Keratinocyte (primary cell): ENCODE measurements at places on chromosomes 1 and 21.

DNA sequence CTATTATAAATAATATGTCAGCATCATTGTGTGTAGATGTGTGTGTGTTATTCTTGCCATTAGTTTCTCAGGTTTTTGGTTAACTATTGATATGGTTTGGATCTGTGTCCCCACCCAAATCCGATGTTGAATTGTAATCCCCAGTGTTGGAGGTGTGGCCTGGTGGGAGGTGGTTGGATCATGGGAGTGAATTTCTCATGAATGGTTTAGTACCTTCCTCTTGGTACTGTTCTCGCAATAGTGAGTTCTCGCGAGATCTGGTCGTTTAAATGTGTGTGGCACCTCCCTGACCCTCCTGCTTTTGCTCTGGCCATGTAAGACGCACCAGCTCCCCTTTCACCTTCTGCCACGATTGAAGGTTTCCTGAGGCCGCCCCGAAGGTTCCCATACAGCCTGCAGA lies 9.6 kb upstream of the POFUT2 start:
- DNase-seq = no peak

- DNase-seq = no peak
These were observed 145.2 kb downstream of the TNR start for GRCh38 chr1:175597969-175598765.

DNA sequence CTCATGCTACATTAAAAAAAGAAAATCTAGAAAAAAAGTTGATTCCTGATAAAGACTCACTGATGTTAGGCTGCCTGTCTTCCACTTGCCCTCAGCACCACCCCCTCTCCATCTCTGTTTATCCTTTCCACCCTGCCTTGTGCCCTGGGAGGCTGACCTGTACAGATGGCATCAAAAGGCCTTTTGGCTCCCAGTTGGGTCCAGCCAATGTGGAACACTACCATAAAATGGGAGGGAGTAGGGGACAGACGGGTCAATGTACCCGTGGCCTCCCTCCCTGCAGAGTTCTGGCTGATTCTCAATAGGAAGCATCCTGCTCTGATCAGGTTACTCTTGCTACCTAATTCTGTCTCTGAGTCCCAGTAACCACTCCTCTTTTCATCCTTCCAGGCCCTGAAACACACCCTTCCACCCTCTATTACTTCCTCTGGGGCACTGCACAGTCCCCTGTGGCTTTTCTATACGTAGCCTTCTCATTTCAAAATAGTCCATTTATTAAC lies 300.0 kb downstream of the HHIPL2 start:
- no peak for DNase-seq

DNA sequence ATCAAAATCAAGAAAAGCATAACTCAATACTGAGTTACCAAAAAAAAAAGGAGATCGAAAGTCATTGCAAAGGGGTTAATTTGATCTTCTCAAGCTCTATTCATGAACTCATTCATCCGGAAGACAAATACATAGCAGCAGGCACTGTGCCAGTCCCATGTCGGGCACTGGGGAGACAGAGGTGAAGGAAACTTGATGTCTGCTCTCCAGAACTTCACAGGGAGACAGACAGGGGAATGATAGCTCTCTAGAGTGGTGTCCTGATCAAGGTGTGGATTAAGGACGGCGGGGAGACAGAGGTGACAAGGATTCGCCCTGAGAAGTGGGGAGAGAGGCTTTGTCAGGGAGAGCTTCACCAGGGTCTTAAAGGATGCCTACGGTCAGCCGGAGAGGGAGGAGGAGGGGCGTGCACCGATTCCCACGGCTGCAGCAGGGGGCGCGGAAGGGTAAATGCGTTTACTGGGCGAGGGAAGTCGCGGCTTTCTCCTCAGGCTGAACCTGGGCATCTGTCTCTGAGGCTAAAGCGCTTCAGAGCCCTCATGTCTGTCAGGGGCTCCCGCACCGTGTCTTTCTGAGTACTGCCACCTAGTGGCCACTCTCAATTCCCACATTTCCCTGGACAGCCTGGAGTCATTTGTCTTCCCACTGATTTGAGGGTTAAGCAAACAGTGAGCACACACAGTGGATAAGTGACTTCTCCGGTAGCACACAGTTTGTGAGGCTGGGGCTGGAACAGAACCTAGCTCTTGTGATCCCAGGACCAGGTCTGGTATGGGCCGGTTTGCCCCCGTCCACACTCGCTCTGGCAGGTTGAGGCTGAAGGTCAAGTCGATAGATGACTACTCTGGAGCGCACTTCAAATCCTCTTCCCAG lies 152.8 kb downstream of the TENT5C start:
- no peak for DNase-seq

- DNase-seq = no peak
These were observed 522 bp downstream of the LRP8 start for GRCh38 chr1:53327182-53327913.

GRCh38 chr21:42352441-42353095 lies 1.8 kb upstream of the TFF2 start:
- DNase-seq = no peak

GRCh38 chr1:110083061-110083865 lies 12.8 kb upstream of the ALX3 start:
- no peak for DNase-seq

GRCh38 chr1:29279406-29279805 lies 43.1 kb downstream of the PTPRU start:
- no peak for DNase-seq

- no peak for DNase-seq
These were observed 9.4 kb downstream of the KDM5B start for GRCh38 chr1:202798792-202799331.

GRCh38 chr21:40754466-40754865 lies 92.5 kb downstream of the DSCAM start:
- no peak for DNase-seq

GRCh38 chr1:37946703-37947360 lies at the start of gene INPP5B:
Gene INPP5B (minus strand): TSS chr1:37947053. CDS start chr1:37946308, 745 bp downstream.
- no peak for DNase-seq
